ENCODE measurements at places on chromosomes 16 and 17.

DNA sequence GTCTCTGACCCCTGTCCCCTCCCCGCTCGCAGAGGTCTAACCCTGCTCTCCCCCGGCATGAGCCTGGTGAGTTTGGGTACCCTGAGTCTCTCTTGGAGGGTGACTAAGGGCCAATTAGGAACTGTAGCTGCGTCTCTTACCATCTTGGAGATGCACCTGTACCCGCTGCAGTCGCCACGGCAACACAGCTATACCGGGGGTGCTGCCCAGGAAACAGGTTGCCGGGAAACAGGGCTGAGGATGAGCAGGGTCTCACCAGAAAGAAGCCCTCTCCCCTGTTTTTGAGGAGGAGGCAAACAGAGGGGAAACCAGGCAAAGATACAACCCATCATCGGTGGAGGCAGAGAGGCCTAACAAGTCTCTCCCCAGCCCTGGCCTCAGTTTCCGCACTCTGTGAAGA lies 140.2 kb downstream of the TMEM132E start:
- DNase-seq = no peak

- peak; percentile 4 for DNase-seq
These were observed 31.6 kb downstream of the PHKB start for GRCh38 chr16:47492428-47493377.

- no peak for DNase-seq
These were observed 8.6 kb downstream of the SLC13A5 start for GRCh38 chr17:6704470-6705052.

DNA sequence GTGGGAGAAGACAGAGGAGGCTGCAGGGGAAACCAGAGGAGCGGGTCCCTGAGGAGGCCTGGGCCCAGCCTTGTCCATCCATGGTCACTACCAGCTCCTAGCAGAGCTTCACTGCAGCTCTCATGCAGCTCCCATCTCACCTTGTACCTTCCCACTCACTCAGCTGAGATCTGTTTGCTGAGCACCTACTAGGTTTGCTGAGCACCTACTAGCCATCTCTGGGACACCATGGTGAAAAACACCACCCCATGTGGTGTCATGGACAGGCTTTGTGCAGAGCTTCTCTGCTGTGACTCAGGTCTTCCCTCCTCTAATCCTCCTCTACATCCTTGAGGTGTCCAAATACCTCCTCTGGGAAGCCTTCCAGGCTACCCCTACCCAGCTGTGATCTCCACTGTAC lies 58.6 kb downstream of the ENGASE start:
- no peak for DNase-seq

GRCh38 chr17:82780195-82780594 lies 28.3 kb downstream of the TBCD start:
- no peak for DNase-seq

- peak; percentile 39 for DNase-seq
These were observed 11.7 kb upstream of the CNTNAP4 start for GRCh38 chr16:76265434-76266045.

DNA sequence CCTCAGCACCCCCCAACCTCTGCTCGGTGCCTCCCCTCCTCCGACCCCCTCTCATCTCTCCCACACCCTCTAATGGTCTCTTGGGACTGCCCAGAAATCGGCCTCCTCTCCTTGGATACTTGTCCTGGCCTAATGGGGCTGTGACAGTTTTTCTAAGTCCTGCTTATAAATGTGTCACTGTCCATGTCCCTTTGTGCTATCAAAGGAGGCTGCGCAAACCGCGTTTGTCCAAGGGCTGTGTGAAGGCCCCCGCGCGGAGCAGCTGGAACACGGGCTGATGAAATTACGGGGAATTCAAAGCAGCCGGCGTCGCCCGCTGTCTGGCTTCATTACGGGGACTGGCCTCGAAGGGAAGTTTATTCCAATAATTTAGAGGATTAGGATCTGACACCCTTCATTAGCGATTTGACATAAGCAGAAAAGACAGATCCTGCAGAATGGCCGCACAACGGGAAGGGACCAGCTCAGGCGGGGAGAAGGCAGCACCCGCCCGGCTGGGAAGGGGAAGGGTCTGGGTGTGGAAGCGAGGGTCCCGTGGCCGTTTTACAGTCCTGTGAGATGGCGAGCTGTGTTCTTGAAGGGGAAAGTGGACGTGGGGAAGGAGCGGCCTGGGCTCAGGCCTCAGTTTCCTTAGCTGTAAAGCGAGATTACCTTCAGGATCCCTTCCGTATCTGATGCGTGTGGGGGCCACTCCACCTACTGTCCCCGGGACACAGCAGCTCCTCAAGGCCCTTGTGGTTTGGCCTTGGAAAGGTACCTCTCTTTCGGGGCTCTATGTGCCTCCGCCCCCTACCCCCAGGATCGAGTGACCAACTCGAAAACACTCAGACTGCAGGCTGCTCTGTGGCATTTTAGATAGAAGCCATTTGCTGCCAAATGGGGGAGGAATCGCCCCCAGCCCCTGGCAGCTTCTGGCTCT lies 1.6 kb upstream of the WFIKKN2 start:
- no peak for DNase-seq

- no peak for DNase-seq
These were observed 196.3 kb upstream of the CDH11 start for GRCh38 chr16:65318138-65318537.

- no peak for DNase-seq
These were observed 50.8 kb downstream of the AKAP1 start for GRCh38 chr17:57135789-57136291.

- no peak for DNase-seq
These were observed 156.7 kb downstream of the ZNF423 start for GRCh38 chr16:49698931-49699840.

DNA sequence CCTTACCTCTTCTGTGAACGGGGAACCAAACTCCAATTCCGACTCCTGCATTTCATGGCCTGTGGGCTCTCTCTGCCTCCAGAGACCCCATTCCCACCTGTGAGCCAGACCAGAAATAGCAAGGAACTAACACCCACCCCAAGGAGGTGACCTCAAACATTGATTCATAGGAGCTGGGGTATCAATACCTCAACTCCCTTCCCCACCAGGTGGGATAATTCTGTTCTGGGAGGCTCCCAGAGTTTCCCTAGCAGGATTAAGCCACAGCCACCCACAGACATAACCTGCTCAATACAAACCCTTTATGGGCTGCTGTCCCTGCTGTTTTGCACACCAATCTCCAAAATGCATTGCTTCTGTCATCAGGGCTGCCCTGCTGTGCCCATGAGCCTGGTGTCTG lies 59.6 kb upstream of the FOXF1 start:
- no peak for DNase-seq

DNA sequence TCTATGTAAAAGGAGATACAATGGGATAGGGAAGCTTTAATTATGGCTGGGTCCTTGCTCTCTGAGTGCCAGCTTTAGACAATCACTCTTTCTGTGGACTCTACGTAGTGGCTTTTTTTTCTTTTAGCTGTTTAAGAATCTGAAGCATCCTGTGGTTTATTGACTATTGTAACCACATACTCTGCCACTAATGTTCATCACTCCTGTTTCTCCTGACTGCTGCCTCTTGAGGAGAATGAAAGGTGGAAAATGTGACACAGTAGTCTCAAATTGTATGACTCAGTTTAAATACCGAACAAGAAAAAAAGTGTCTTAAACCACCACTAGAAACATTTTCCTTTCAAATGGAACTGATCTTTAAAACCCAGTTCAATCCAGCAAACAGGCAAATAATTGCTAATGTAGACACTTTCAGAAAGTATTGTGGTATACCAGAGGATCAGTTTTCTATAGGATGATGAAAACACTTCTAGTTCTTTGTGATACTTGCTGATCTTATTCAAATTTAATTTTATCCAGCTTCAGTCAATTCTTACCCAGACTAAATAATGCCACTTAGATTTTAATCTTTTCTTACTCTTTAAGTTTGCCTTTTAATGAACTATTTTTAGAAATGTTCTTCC lies 302.7 kb upstream of the PMFBP1 start:
- DNase-seq = peak; percentile 92

GRCh38 chr16:51888016-51888415 lies 658.9 kb downstream of the TOX3 start:
- peak; percentile 13 for DNase-seq

DNA sequence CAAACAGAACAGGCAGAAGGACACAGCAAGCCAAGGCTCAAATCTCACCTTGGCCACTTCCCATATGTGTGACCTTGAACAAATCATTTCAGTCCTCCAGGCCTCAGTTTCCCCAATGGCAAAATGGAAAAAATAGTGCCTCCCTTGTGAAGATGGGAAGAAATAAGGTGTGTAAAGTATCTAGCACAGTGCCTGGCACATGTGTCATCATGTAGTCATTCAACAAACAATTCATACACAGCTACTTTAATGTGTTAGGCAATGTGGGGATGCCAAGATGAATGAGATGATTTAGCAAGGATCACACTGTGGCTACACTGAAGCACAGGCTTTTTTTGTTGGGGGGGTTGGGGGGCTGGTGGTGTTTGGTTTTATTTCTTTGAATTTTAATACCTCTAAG lies 13.3 kb downstream of the SRCIN1 start:
- DNase-seq = no peak

GRCh38 chr17:69516911-69517310 lies 102.4 kb downstream of the MAP2K6 start:
- no peak for DNase-seq

DNA sequence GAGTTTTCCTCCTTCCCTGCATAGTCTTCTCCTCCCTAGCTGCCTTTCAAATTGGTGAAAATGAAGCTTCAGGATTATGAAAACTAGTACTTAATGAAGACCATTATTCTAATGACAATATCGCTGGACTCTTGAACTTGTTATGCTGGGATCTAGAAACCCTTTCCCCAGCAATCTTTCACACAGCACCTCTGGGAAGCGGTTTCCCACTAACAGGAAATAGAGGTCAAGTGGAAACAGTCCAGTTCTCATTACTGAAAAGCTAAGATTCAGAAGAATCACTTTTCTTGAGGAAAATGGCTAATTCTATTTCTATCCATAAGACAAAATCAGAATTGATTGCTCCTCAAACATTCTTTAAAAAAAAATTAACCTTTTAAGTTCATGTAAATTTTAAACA lies 2.0 kb upstream of the VEZF1 start:
- DNase-seq = no peak

DNA sequence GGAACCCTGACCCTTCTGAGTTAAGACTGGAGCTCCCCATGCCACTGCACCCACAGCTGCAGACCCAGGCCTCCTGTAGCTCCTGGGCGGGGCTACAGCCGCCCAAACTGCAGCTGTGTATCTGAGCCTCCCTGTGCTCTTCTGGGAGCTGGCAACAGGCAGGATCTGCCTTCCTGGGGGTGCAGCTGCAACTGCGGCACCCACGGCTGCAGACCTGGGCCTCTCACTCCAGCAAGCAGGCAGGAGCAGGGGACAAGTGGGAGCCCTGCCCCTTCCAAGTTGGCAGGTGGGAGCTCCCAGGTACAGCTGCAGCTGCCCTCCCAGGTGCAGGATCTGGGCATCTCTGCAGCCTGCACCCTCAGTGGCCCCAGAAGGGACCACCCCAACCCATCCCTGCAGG lies 41.5 kb downstream of the SPACA3 start:
- DNase-seq = no peak

DNA sequence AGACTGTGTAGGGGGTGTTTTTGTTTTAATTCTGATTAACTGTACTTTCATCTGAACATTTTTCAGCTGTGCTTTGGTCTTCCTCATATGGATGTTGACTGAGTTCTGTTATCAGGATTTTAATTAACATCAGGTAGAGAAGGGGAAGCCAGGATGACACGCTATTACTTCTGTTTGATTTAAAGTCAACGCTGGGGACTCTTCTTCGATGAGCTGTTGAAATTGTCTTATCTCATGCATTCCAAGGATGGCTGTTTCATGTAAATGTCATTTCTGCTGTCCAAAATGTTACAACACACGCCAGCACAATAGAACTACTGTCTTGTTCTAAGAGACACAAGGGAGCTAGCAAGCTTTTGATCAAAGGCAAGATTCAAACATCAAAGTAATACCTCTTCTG lies 263.3 kb upstream of the CDH5 start:
- no peak for DNase-seq

DNA sequence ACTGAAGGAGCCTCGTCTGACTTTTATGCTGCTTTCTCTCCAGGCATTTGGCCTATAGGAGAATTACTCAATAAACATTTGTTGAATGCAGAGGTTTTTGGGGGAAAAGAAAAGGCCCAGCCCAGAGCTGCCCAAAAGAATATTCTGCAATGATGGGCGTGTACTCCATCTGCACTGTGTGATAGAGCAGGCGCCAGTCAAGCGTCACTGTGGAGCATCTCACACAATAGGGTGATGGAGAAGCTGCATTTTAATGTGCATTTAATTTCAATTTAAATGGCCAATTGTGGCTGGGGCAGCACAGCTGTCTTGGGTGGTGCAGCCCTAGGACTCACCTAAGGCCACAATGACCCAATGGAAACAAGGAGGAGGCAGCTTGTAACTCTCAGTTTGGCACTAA lies 20.6 kb downstream of the GLYR1 start:
- no peak for DNase-seq

GRCh38 chr16:70561623-70562022 lies 38.0 kb downstream of the SF3B3 start:
- no peak for DNase-seq

GRCh38 chr16:2715519-2715918 lies 4.5 kb downstream of the PRSS27 start:
- peak; percentile 47 for DNase-seq

GRCh38 chr17:81371910-81372760 lies 23.1 kb upstream of the BAHCC1 start:
- peak; percentile 28 for DNase-seq

DNA sequence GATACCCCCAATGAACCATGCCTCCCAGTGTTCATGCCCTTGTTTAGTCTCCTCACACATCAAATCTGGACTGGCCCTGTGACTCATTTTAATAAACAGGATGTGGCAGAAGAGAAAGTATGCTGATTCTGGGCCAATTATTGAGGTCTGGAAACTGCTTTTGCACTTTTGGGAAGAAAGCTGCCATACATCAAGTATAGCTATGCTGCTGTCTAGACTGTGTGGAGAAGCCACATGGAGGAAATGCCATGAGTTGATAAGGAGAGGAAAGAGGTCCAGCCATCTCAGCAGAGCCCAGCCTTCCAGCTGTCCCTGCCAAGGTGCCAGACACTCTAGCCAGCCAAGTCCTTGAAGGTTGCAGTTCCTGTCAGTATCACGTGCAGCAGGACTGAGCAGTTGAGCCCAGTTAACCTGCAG lies 16.7 kb downstream of the RPRML start:
- no peak for DNase-seq

DNA sequence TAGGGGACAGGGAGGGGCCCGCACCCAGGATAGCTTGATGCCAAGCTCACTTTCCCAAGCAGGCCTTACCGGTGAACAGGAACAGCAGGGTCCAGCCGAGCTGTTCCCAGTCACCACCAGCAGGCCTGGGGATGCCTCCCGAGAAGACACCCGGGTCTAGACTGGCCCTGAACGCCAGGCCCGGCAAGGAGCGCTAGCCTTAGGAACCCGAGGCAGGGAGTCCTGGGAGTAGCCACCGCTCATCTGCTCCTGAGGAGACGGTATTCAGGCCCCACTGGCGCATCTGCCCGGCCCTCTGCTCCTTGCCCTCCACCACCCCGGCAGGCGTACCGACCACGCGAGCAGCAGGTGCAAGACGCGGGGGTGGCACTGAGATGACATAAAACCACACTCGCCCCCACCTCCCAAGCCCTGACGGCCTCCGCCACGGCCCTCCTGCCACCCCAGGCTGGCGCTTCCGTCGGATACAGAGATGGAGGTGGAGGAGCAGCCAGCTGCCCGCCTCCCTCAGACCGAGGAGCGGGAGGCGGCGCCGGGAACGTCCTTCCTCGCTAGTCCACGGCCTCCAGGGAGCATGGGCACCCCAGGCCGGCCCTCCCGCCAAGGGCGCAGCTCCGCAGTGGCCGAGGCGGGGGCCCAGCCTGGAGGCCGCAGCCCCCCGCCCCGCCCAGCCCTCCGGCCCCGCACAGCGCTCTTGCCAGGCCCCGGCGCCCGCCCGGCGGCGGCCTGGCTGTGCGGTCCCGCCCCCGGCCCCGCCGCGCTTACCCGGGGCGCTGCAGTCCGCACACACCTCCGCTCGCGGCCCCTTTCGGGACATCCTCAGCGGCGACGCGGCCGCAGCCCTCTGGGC lies 661 bp downstream of the GIT1 start:
- DNase-seq = peak; percentile 49
